Activated naive CD8-positive, alpha-beta T cell treated with anti-CD3 and anti-CD28 coated beads, Interleukin-2, amount 10 ng/mL, durations not matched to agents 7 days and 5 days (primary cell): ENCODE measurements at places on chromosomes 5 and 9. TPM values are rescaled to one million over a fixed set of nuclear protein-coding genes. Genes with fewer than 3 reads are reported as not detected.

- no peak for DNase-seq
- no peaks in the 10 kb centered on the region for H3K36me3 ChIP-seq
- no peak overlapping the region for H3K4me3 ChIP-seq
- no peaks in the 10 kb centered on the region for H3K4me1 ChIP-seq
- no peaks in the 10 kb centered on the region for H3K27me3 ChIP-seq
Observed at GRCh38 chr5:60503771-60504170, 196.2 kb downstream of the DEPDC1B start.

The NOL8 gene
- total RNA-seq, result 69.2 TPM

DNA sequence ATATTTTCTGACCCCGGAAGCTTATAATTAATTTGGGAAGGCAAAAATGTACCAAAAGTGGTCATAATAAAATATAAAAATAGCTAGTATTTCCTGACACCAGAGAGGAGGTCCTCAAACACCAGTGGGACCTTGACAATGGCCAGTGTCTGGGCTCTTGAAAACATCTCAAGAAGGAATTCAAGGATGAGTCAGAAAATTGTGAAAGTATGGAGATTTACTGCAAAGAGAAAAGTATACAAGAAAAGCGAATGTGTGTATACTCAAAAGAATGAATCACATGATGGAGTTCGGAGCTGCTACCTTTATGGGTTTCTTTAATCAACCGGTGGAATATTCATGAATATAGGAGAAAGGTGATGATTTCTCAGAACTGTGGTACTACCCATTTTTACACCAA is 1709.0 kb upstream of the WWC1 start:
- no peak overlapping the region for H3K27ac ChIP-seq
- H3K4me3 ChIP-seq, result no peak overlapping the region
- no peaks in the 10 kb centered on the region for H3K4me1 ChIP-seq
- H3K27me3 ChIP-seq, result no peaks in the 10 kb centered on the region
- no peak for DNase-seq

DNA sequence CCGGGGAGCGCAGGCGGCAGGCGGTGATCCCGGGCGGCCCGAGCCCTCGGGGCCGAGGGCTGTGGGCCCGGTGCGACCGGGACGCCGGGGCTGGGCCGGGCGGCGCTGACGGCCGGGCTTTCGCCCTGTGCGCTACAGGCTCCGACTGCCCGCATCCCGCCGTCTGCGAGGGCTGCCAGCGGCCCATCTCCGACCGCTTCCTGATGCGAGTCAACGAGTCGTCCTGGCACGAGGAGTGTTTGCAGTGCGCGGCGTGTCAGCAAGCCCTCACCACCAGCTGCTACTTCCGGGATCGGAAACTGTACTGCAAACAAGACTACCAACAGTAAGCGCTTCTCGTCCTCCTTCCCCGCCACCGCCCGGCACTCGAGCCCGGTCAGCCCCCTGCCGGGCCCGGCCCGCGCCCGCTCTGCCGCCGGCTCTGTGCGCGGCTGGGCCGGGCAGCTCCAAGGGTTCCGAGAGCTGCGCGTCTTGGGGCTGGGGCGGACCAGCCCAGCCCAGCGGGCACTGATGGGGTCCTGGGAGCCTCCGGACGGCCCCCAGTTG is 1.6 kb downstream of the LMX1B start:
- H3K27ac ChIP-seq, result no peak overlapping the region
- peaks cover 74% of the 10 kb centered on the region for H3K27me3 ChIP-seq
- DNase-seq, result peak; percentile 69
- H3K4me1 ChIP-seq, result peaks cover 14% of the 10 kb centered on the region

The TCF7 gene
- total RNA-seq, result 283 TPM

The TIMD4 gene
- total RNA-seq, result 4.9 TPM

GRCh38 chr5:28855626-28856025 is 1817.2 kb upstream of the CDH9 start:
- no peak overlapping the region for H3K4me3 ChIP-seq
- H3K27ac ChIP-seq, result no peak overlapping the region

GRCh38 chr9:70392189-70392588 is 22.3 kb downstream of the KLF9 start:
- DNase-seq, result no peak
- no peak overlapping the region for H3K4me3 ChIP-seq
- H3K36me3 ChIP-seq, result peaks cover 5% of the 10 kb centered on the region
- H3K27me3 ChIP-seq, result no peaks in the 10 kb centered on the region

The FAM81B gene
- not detected for total RNA-seq
